Activated CD4-positive, alpha-beta T cell treated with anti-CD3 and anti-CD28 coated beads for 4 hours (primary cell): ENCODE measurements at places on chromosomes 6 and 20.

DNA sequence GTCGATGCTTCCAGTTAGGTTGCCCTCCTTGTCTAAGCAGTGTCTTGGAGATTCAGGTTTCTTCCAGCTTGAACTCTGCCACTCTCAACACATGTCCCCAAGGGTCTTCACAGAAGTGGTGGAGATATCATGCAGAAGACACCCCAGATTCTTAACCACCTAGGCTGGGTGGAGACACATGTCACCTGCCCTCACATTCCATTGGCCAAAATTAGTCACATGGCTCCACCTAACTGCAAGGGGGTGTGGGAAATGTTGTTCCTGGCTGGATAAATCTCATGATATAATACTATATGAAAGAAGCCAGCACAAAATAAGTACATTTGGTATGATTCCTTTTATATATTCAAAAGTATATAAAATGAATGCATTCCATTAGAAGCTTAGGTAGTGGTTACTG is 52.9 kb upstream of the SNRPB2 start:
- DNase-seq = no peak

GRCh38 chr6:152386131-152386530 is 251.0 kb downstream of the SYNE1 start:
- DNase-seq = no peak

GRCh38 chr20:64025826-64026412 is 10.1 kb upstream of the C20orf204 start:
- DNase-seq = no peak

DNA sequence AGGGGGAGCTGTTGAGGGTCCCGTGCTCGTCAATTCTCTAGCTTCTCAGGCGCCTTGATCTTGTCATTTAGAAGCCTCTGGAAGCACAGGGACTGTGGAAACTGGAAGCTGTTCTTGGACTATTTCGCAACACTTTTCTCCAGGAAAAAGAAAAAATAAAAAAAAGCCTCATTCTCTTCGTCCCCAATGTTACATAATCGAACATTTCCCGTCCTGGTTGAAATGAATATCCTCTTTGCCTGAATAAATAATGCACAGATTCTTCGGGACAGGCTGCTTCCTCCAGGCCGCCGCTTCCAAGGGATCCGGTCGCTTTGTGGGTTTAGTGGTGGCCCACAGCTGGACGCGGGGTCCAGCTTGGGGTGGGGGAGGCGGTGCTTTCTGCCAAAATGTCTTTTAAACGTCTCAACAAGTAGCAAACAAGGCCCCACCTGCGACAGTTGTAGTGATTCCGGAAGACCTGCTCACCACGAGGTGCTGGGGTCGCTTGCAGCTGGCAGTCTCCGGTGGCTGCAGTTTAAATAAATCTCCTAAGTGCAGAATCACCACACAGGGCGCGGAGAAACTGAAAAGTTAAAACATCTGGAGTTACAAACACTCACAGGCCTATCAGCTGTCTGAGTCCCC is 125.9 kb upstream of the ESR1 start:
- no peak for DNase-seq

- no peak for DNase-seq
Observed at GRCh38 chr6:84469144-84469543, 241.7 kb upstream of the CEP162 start.

DNA sequence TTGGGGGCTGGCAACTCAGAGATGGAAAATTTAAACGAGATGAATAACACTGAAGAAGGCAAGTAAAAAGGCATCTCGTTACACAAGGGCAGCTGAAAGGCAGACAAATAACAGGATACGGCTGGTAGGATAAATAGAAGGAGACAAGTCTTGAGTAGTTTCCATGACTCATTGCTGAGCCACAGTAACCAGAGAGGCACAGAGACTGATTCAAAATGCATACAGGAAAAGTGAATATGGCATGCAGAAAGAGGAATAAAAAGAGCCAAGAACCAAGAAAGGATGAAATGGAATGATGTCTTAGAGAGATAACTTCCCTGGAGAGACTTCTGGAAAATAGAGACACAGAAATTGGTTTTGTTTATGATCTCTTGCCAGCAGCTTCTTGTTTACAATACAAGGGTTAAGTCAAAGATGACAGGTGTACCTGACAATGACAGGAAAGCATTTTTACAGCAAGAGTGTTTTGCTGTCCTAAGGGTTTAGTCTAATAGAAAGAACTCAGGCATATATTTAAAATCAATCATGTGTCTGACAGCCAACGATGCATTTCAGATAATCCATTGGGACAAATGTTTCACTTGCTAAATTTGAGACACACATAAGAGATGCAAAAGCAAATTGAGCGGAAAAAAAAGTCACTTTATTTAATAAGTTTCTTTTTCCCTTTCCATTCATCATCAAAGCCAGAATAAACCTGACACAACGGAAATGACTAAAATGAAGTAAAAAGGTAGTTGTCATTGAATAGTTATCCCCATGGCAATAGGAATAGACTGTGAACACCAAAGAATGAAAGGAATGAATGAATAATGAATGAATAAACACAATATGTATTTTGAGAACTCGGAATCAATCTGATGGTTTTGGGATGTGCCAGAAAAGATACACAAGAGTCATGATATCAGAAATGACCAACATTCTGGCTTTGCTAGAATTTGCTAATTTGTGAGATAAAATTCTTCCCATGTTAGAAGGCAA is 68.0 kb upstream of the KCNQ5 start:
- no peak for DNase-seq

- DNase-seq = no peak
Observed at GRCh38 chr6:112289038-112289566, 34.7 kb upstream of the LAMA4 start.

DNA sequence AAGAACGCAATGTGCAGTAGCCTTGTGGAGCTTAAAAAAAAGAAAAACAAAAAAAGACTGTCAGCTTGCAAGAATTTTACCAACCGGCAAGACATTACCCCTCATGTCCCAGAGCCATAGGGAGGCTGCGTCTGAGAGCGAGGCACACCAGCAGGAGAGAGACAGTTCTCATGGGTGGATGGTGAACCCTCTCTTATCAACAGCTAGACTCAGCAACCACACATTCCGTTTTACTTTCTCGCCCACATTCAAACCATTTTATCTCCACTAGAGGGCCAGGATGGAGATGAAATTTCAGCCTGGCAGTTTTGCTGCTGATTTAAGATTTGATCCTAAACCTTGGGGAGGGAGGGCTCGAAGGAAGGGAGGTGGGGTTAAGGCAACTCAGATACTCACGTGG is 247.0 kb downstream of the ATXN1 start:
- peak; percentile 45 for DNase-seq

DNA sequence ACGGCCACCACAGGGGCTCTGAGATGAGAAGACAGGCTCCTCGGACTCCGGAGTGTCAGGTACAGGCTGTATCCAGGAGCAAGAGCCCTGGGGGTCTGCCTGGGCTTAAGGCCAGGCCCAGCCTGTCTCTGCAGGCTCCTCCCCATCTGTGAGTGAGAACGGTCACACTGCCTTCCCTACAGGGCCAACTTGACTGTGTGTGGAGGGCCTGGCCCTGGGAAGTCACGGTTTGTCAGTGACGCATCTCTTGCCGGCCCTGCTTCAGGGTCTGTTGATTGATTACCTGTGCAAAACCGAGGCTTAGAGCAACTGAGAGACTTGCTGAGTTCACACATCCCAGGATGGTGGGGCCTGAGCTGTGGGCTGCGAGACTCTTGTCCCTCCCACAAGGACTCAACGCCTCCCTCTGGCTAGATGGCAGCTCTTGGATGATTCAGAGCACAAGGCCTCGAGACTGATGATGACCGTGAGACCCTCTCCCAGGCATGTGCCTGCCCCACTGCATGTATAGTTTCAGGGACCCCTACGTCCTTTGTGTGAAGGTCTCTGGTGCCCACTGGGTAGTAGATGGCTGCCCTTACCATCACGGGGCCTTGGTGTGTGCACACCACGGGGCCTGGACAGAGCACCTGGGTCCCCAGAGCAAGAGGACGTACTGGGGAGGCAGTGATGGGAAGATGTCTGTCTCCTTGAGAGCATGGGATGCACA is 5.9 kb downstream of the RBM38 start:
- DNase-seq = no peak

- no peak for DNase-seq
Observed at GRCh38 chr6:73264446-73264845, 1.4 kb upstream of the KHDC1 start.

DNA sequence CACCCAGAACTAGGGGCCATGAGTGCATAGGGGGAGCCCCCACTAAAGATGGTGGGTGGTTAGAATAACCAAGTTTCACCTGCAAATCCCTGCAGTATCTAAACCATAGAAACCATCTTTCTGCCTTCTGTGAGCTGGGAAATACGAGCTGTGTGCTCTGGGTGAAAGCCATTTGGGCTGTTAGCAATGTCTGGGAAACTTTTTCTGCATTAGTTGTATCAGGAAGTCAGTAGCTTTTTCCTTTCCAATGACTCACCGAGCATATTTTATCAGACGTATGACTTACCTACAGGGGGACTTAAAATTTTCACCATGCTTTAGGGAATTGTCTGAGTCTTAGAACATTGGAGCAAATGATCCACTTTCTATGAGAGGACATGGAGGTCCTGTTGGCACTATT is 584.0 kb downstream of the QKI start:
- DNase-seq = no peak

DNA sequence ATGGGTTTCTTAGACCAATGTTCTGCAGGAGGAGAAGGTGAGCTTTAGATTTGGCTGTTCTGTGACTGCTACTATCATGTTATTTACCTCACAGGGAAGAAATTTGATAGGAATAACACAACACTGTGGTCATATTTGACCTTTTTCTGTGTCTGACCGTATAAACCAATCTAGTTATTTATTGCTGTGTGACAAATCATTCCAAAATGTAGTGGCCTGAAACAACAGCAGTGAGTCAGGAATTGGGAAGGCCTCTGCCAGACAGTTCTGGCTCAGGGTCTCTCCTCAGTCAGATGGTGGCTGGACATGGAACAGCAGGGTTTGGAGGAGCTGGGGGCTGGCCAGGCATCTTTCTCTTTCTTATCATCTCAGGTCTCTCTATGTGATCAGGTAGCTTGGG is 33.0 kb downstream of the RIPOR2 start:
- no peak for DNase-seq

GRCh38 chr6:52254731-52255378 is 10.6 kb upstream of the IL17F start:
- DNase-seq = no peak

GRCh38 chr6:106568530-106568929 is 60.8 kb downstream of the RTN4IP1 start:
- DNase-seq = no peak

DNA sequence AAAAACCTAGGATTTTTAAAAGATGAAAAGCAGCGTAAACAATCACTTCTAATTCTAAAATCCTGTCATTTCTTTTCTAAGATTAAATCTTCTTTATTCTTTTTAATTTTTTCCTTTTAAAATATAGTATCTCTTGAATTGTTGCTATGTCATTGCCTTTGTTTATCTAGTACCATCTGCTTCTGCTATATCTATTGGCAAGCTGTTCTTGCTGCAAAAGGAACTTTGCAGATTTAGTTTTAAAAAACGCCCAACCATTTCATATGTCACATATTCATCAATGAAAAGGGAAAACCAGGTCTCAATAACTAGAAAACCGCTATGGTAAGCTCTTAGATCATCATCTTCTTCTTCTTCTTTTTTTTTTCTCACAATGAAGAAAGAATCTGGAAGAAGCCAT is 11.5 kb upstream of the EEF1A1 start:
- DNase-seq = no peak

GRCh38 chr6:43391440-43392031 is 22.1 kb upstream of the ZNF318 start:
- DNase-seq = peak; percentile 38

DNA sequence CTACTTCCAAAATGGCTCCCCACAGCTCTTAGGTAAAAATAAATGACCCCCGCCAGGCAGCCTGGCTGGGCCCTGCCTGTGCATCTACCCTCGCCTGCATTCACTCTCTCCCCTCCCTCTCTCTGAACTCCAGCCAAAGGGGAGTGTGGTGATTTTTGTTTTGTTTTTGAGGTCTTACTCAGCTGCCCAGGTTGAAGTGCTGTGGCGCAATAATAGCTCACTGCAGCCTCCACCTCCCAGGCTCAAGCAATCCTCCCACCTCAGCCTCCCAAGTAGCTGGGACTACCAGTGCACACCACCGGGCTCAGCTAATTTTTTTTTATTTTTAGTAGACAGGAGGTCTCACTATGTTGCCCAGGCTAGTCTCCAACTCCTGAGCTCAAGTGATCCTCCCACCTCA is 15.8 kb downstream of the NFATC2 start:
- DNase-seq = no peak

GRCh38 chr6:44035621-44036020 is 91.6 kb downstream of the MRPL14 start:
- no peak for DNase-seq

GRCh38 chr6:32133786-32134185 is 3.7 kb upstream of the FKBPL start:
- no peak for DNase-seq

- no peak for DNase-seq
Observed at GRCh38 chr20:16279320-16279719, 293.9 kb downstream of the KIF16B start.

- DNase-seq = no peak
Observed at GRCh38 chr6:88785478-88785877, 177.9 kb downstream of the RNGTT start.
